ENCODE measurements at places on chromosomes 12 and 14. TPM values are rescaled to one million over a fixed set of nuclear protein-coding genes. Genes with fewer than 3 reads are reported as not detected.

ACVRL1 gene
- total RNA-seq: 0.30 TPM

FIGNL2 gene
- total RNA-seq: 0.38 TPM

APOF gene
- total RNA-seq: not detected

PRIMA1 gene
- total RNA-seq: 0.38 TPM

SERPINA6 gene
- total RNA-seq: 0.99 TPM
